Stimulated activated CD8-positive, alpha-beta memory T cell treated with anti-CD3 and anti-CD28 coated beads, Interleukin-12 subunit alpha, Interleukin-12 subunit beta, amount 100 ng/mL, for 1 hour (primary cell): ENCODE measurements at places on chromosomes 4 and X.
A peak's percentile ranks its signal among the peaks of the same experiment; 100 is the strongest.

DNA sequence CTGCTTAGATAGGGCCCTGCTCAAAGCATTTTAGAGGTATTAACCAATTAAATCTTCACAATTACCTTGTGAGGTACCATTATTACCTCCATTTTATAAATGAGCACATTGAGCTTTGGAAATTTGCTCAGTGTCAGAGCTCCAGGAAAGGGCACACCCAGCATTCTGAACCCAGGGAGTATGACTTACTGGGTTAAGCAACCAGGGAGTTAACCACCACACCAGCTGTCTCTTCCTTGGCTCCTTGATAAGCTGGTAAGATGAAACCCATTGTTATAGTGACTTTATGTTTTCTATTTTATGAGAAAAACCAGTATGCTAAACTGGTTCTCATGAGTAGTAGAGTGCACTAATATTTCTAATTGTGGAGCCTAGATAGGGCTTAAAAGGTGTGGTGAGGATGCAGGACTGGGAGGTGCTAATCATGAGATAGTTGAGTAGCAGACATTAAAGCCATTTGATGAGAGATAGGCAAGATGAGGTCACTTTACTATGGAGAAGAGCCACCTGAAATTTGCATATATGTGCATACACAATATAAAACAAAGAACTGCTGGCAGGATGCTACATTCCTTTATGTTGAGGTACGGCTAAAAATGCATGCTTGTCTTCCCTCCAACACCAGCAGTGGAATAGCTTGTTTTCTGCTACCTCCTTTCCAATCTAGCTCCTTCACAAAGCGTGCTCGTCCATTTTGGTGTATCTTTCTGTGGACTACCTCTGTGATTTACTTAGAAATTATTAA lies 556.1 kb downstream of the SPRY1 start:
- no peak for DNase-seq

DNA sequence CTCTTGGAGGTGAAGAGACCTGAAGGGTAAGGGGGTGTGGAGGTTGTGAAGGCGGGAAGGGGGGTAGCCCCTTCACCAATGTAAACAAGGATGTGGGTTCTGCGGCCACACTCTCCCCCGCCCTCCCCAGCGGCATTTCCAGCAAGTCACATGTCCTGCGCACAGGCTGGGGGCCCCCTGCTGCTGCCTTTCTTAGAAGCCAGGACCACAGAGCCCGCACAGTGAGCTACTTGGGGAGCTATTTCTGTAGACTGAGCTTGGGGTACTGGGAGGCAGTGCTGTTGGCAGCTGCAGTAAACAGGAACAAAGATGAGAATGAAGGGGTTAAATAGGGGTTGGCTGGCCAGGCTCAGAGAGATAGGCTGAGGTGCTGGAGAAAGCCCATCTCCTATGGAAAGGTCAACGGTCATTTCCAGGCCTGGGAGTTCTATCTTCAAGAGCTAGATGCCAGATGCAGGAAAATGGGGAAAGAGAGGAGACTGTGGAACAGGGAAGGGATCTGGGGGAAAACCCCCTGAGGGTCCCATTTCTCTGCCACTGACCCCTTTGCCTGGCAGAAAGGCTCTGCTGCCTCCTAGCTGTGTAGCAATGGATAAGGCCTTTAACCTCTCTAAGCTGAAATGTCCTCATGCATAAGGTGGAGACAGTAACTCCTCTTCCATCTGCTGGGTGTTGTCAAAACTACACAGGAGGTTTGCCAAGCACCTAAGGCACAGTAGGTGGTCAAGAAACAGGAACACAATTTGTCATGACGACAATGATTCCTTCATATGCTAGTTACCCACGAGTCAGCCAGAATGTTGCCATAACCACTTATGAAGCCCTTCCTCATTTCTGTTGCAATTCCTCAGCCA lies 18.5 kb upstream of the PIM2 start:
- DNase-seq = peak; percentile 68

DNA sequence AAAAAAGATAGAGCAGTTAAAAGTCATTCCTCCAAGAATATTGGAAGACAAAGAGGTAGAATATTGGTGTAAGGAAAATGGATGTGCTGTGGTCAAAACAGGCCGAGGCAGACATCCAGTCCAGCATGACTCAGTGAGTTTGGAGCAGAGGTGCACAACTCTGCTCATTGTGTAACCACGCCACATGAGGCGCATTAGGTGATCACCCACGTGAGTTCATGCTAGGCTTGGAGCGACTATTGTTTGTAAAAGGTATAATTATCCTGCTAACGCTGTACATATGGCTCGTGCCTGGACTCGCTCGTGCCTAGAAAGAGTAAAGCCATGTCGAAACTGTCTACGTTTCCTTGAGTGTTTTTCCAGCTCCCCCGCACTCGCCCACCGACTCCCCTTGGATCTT lies 23.9 kb downstream of the C4orf54 start:
- DNase-seq = no peak

DNA sequence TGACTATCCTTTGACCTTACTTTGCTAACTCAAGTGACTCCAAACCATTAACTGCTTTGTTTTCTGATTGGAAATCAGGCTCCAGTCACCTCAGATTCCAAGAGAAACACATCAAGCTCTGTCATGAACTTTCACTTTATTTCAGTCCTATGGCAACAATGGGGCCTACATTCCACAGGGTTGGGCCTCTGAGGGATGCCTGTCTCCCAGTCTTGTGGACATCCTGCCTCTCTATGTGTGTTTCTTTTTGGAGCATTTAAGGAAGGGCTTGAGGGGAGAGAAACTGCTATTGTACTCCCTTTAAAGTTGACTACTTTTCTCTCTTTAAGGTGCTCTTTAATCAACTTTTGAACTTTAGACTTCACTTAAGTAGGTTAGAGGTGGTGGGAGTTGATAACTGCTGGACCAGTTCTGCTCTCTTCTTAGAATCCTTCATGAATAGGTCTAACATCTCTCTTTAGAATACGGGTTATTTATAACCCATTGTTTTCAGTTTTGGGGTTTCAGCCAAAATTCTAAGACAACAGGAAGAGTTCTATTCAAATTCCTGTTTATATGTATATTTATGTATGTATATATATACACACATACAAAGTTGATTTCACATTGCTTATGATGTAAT lies 274.3 kb upstream of the NR3C2 start:
- DNase-seq = no peak

GRCh38 chr4:10728016-10728415 lies 43.4 kb upstream of the CLNK start:
- no peak for DNase-seq

DNA sequence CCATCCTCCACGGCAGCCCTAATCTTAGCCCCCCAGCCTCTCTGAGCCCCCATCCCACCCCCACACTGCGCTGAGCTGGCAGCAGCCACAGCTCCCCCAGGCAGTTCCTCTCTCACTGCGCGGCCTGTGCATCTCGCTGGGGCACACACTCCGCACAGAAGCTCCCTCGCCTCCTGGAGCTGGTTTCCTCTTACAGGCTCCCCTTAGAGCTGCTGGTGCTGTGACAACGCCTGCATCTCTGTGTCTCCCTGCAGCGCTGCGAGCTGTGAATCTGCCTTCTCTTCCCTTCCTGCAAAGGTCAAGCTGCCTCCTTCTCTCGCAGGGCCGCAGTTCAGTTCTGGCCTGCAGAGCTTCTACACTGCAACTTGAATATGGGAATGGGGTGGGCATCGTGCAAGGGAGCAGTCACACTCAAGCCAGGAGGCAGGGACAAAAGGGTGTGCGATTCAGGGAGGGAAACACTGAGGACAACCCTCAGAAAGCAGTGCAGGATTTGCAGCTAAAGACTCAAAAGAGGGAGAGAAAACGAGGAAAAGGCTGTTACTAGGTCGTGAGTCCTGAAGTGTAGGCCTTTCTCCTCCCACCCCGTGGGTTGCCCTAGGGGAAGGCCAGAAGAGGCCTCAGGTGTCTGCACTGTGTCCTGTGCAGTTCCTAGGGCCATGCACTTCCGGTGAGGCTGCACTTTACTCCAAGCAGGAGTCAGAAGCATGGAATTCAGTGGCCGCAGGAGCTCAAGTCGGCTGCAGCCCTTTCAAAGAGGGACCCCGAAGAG lies 87.0 kb downstream of the BCOR start:
- DNase-seq = no peak

- DNase-seq = no peak
Measured at GRCh38 chr4:158818560-158819140, 49.8 kb downstream of the FNIP2 start.

GRCh38 chrX:69615342-69615741 lies 571 bp upstream of the EDA start:
- no peak for DNase-seq

DNA sequence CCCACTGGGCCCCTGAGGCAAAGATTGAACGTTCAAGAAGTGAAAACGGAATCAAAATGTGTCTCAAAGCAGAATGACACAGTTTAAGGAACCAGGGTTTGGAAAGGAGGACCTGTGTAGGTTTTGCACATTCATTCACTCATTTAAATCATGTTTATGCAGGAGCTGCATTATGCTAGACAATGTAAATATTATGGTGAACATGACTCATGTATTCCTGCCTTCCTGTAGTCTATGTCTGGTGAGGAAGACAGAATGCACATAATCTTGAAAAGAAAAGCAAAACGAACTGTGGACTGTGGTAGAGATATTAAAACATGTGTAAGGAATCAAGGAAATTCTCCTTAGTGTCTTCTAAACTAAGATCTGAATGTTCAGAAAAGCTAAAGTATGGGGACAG lies 311.8 kb upstream of the SMIM31 start:
- DNase-seq = no peak

DNA sequence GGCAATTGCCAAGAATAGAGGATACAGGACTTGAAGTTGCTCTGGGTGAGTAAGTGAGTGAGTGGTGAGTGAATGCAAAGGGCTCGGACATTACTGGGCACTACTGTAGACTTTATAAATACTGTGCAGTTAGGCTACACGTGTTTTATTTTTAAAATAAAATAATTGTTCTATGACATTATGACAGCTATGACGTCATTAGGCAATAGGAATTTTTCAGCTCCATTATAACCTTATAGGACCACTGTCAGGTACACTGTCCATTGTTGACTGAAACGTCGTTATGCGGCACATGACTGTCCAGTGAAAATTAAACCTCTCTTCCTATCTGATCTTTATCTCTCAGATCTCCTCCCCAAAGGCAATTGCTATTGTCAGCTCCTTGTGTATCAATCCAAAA lies 5.1 kb upstream of the TASL start:
- DNase-seq = no peak

- no peak for DNase-seq
Measured at GRCh38 chrX:37509349-37509748, 62.1 kb upstream of the LANCL3 start.

- no peak for DNase-seq
Measured at GRCh38 chr4:109389369-109390114, 44.1 kb upstream of the SEC24B start.

GRCh38 chr4:56078866-56079265 lies 130.1 kb downstream of the CEP135 start:
- no peak for DNase-seq

DNA sequence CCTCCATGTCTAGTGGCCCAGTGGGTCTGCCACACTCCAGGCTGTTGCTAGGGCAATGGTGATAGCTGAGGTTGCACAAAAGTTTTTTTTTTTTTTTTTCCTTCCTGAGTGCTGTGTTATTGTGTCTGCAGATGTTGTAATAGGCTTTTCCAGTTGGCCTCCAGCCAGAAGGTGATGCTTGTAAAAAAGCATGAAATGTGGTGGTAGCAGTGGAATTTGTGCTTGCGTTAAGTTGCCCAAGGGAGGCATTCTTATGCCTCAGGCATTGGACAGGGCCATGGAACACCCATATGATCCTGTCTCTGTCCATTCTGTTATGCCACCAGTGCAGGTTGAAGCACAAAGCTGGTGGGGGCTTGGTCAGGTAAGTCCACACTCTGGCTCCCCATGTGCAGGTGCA lies 660.5 kb upstream of the SPANXN1 start:
- no peak for DNase-seq

DNA sequence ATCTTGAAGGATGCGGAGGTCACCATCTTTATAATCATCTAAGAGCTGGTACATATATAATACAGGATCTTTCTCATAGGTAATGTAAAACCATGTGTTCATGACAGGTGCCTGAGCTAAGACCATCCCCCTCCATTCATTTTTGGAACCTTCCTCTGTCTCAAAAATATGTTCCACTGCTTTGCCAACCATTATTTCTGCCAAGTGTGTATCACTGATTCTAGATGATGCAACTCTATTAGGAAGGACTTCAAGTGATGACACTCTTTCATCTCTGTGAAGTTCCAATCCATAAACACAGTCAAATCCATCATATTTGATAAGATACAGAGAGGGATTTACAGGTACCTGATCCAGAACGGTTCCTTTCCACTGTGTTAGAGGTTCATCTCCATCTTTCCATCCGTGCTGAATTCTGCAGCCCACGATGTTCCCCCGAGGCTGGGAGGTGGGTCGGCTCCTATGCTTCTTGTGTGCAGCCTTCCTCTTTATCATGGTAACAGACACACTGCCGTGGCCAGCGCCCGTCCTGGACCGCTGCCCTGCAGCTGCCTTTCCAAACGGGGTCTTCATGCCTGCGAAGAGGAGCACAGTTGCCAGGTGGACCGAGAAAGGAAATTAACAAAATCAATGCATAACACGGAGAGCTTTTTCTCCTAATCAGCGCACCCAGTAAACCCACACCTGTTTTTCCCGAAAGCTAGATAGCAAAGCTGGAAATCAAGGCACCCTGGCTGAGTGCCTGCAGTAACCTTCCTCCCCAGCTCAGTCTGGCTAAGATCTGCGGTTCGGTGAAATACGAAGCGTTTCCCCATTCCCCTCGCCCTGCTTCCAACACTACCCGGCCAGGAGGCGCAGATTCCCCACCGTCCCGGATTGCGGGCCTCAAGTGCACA lies 718 bp downstream of the SPIN3 start:
- DNase-seq = no peak

GRCh38 chr4:33078145-33078544 lies 2358.0 kb downstream of the PCDH7 start:
- no peak for DNase-seq

DNA sequence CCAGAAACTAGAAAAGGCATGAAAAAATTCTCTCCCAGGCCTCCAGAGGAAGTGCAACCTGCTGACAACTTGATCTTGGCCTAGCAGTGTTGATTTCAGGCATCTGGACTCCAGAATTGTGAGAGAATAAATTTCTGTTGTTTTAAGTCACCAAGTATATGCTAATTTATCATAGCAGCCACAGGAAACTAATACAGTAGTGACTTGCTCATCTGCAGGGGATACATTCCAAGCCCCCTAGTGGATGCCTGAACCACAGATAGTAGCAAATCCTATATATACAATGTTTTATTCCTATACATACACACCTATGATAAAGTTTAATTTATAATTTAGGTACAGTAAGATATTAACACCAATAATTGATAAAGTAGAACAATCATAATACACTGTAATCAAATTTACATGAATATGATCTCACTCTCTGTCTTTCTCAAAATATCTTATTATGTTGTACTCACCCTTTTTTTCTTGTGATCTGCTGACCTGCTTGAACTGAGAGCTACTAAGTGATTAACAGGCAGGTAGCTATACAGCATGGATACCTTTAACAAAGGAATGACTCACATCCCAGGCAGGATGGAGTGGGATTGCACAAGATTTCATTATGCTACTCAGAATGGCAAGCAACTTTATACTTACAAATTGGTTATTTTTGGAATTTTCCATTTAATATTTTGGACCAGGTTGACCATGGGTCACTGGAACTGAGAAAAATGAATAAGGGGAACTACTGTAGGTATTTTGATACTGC lies 501.1 kb downstream of the KCNIP4 start:
- DNase-seq = no peak
